ENCODE measurements at places on chromosomes 5 and 9.

DNA sequence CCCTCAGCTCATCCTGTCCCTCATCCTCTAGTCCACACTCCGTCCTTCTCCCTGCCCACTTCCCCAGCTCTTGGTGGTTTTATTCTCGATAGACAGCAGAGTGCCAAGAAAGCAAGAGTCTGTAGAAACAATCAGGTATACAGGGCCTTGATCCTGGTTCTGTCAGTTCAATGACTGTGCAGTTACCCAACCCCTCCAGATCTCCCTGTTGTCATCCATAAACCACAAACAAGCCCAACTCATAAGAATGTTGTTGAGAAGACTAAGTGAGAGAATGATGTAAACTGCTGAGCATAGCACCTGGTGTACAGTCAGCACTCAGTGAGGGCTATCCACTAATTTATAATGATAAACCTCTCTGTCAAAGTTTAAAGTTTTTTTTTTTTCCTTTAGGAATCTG lies 31.3 kb downstream of the ISL1 start:
- DNase-seq = no peak

DNA sequence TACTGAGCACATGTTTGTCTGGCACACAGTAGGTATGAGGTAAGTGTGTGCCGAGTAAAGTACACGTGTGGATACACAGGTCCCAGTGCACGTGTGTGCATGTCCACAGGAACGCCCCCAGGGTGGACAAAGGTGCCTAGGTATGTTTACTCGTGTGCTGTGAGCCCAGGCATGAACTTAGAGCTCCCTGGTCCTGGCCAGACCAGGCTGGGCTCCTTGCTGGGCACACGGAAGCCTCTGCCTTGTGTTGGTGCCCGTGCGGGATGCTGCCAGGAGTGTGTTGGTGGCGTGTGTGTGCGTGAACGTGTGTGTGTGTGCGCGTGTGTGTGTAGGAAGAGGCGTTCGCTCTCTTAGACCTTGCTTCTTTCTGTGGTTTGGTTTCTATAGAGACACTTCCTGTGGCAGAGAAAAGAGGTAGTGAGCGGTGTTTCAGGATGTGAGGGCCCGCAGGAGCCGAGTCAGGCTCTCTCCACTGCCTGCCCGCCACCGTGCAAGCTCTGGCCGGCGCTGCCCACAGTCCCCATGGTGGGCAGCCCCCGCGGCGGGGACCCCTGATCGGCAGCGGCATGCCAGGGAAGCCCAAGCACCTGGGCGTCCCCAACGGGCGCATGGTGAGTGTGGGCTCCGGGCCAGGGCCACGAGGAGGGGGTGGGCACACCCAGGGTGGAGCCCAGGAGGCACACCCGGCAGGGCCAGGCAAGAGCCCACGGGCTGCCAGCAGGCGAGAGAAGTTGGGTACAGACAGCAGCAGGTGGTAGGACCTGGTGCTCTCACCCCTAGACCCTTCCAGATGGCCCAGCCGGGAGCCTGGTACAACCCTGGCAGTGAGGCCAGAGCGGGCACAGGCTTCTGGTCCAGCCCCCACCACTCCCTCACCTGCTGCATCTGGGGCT lies at the start of gene RGS14:
Gene RGS14 (plus strand): TSS at position 466 of the 893 bp plus-strand sequence. CDS start 101 bp downstream, at position 567.
- DNase-seq = peak; percentile 83

DNA sequence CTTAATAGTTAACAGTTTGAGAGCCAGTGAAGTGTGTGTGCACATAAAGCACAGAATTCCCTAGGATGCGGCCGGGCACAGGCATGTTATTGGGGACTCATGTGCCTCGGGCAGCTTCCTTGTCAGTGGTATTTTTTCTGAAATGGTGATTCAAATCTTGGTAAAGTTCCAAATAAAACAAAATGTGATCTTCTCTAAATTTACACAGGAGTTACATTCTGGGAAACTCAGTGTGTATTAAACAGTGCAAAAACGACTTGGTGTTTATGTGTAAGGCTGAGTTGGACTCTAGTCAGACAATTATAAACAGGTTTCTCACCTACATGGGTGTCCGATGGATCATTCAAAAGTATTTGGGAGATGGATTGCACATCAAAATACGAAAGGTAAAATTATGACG lies 48.9 kb downstream of the BOD1 start:
- no peak for DNase-seq

DNA sequence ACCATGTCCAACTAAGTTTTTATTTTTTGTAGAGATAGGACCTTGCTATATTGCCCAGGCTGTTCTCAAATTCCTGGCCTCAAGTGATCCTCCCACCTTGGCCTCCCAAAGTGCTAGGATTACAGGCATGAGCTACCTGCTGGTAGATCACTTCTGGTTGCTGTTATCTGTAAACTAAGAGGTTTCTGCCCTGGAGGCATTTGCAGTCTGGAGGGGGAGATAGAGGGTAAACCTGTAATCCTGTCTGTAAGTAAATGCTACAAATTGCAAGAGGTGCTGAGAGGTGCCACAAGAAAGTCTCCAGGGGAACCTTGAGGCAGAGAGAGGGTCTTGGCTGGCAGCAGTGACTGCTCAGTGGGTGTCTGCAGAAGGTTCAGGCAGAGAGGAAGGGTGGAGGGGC lies 29.0 kb upstream of the GGTA1 start:
- no peak for DNase-seq

GRCh38 chr5:154244476-154244875 lies 53.9 kb downstream of the GALNT10 start:
- DNase-seq = no peak

DNA sequence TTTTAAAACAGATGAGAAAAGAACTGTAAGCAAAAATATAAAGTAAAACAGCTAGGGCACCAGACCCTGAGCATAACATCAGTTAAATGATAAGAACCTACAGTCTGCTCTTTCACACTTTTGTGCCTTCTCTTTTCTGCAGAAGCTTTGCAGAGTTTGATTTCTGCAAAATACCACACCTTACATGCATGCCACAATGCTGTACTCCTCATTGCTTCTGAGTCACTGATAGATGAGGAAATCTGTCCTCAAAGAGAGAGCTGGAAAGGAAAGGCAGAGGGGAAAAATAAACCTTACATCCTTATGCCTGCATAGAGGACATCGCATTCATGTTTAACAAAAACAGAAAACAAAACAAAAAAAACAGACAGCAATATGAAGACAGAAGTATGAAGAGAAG lies 142.9 kb downstream of the ATPSCKMT start:
- DNase-seq = no peak

GRCh38 chr5:93746406-93747056 lies 5.1 kb upstream of the POU5F2 start:
- no peak for DNase-seq

DNA sequence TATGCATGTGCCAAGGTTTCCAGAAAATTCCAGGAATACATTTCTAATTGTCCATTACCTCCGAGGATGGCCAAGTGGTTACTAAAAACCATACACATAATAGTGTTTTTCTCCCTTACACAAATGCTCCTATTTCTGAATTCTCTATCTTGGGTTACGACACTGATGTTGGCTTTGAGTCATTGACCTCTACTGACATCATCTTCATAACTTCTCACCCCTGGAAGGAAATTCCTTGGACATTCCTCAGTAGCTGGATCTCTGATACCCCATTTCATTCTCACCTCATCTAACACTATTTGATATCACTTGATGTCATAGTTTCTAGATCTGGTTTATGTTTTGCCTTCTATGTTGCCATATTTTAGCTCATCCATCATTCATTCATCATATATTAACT lies 287.2 kb downstream of the CTNND2 start:
- DNase-seq = no peak

DNA sequence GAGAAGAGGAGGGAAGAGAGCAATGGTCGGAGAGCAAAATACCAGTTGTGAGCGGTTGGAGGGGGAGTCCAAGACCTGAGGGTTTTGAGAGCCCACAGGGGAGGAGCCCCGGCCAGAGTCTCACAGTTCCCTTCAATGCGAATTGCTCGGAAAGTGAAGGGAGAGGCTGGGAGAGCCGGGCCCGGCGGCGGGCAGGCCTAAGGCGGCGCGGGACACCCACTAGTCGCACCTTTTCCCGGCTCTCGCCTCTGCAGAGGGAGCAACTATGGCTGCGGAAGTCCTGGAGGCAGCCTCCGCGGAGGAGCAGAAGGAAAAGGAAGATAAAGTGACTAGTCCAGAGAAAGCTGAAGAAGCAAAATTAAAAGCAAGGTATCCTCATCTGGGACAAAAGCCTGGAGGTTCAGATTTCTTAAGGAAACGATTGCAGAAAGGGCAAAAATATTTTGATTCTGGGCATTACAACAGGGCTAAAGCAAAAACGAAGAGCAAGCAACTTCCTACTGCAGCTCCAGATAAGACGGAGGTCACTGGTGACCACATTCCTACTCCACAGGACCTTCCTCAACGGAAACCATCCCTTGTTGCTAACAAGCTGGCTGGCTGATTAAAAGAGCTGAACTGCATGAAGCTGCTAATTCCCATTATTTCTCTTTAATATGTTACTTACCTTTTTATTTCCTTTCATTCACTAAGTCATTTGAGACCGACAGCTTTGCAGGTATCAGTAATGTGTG lies 6.5 kb upstream of the BTNL3 start:
- DNase-seq = no peak

GRCh38 chr5:125868036-125868435 lies 555.2 kb upstream of the GRAMD2B start:
- DNase-seq = no peak

GRCh38 chr5:587403-587802 lies 24.7 kb upstream of the CEP72 start:
- DNase-seq = no peak

GRCh38 chr9:123033352-123033751 lies at the start of gene GPR21:
TSS of gene GPR21 (plus strand) at chr9:123033667. CDS start at chr9:123034567, 900 bp downstream.
- DNase-seq = no peak

DNA sequence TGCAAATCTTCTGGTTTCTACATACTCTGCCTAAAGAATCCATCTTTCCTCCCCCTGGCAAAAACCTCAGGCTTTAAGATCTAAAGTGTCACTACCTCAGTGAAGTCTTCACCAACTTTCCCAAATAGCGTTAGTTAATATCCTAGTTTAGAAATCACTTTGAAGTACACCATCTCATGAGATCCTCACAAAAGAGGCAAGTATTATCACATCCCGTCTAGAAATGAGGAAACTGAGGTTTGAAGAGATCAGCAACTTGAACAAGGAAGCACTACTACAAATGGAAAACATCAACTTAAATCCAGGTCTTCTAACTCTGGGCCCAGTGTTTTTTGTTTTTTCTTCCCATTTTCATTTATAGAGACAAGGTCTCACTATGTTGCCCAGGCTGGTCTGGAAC lies 4.6 kb downstream of the AP3B1 start:
- DNase-seq = no peak

DNA sequence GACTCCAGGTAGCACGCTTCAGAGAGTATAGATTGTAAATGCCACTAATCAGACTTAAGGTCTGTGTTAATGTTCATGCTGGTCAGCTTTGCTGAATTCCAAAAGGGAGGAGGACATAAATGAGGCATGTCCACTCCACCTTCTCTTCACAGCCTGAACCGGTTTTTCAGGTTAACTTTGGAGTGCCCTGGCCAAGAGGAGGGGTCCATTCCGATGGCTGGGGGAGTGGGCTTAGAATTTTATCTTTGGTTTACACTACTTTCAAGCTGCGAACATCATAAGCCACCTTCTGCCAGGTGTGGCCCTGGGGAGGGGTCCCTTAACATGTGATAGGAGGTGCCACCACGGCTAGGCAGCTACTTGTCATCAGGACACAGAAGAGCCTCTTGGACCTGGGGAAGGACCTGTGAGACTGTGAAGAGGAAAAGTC lies 24.2 kb downstream of the ABO start:
- no peak for DNase-seq

DNA sequence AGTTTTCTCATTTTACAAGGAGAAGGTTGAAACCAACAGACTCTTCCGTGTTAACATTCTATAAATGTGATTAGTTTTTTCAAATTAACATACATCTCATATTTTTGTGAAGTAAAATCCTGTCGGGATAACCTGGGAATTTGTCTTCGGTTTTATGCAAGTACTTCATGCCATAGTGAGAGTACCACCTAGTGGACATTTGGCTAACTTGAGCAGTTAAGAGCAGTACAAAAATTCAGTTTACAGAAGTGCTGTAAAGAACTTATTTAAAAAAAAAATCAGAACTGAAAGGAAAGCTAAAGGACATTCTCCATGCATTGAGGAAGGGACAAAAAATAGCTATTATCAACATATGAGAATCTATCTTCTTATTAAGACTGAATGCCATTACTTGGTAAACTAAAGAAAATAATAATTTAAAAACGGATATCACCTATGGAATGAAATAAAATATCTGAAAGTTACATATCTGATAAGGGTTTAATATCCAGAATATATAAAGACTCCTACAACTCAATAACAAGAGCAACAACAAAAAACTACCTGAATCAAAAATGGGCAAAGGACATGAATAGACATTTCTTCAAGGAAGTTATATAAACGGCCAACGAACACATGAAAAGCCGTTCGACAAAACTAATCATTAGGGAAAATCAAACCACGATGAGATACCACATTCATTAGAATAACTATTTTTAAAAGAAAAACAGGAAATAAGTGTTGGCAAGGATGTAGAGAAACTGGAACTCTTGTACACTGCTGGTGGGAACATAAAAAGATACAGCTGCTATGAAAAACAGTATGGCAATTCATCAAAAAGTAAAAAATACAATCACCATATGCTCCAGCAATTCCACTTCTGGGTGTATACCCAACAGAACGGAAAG lies 117.0 kb upstream of the GNA14 start:
- DNase-seq = no peak

DNA sequence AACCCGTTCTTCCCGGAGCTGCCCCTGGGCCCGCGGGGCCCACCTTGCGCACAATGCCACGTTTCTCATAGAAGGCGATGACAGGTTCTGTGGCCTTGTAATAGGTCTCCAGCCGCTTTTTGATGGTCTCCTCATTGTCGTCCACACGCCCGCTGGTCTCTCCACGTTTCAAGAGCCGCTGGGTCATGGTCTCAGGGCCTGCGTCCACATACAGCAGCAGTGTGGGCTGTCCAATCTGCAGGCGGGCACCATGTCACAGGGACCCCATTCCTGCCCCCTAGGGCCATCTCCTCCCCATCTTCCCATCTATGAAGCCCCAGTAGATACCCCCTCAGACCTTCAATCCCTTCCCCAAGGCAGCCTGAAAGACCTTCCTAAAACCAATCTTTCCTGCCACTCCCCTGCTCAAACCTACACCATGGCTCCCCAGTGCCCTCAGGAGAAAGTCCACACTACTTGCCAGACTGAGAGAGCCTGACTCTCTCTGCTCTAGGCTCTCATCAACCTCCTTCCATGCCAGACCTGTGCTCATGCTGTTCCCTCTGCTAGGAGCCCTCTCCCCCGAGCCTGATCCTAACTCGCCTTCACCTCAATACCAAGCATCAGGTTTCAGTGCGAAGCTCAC lies 9.1 kb downstream of the AK1 start:
- DNase-seq = no peak

DNA sequence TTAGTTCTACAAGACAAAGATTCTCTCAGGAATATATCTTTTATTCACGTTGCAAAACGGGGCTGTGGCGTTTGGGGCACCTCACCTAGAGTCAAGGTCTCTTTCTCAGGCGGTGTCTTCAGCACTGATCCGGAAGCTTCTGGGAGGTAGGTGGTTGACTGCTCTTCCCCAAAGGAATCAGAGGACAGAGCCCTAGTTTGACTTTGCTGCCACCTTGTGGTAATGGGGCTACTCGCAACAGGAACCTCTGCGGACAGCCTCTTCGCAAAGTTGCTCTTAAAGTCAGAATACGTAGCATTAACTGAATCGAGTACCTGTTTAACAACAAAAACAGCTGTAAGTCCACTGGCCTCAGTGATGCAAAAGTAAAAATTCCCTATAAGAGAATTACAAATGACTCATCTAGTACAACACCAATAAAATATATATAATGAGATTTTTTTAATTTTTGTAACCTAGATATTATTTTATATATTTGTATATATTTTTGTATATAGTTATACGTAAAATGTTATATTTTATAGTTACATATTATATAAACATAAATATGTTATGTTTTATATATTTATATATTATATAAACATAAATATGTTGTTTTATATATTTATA lies 13.3 kb upstream of the GPX8 start:
- DNase-seq = peak; percentile 80

GRCh38 chr9:86637515-86637914 lies 283.3 kb upstream of the TUT7 start:
- no peak for DNase-seq

Data from CD4-positive, alpha-beta T cell treated with Interferon gamma for 1 hour (primary cell).